ENCODE measurements at places on chromosomes 1 and 21.

GRCh38 chr21:29231756-29232529 lies 66.8 kb upstream of the BACH1 start:
- H3K4me1 ChIP-seq: no peaks in the 10 kb centered on the region
- H3K27me3 ChIP-seq: no peaks in the 10 kb centered on the region
- no peak for DNase-seq

DNA sequence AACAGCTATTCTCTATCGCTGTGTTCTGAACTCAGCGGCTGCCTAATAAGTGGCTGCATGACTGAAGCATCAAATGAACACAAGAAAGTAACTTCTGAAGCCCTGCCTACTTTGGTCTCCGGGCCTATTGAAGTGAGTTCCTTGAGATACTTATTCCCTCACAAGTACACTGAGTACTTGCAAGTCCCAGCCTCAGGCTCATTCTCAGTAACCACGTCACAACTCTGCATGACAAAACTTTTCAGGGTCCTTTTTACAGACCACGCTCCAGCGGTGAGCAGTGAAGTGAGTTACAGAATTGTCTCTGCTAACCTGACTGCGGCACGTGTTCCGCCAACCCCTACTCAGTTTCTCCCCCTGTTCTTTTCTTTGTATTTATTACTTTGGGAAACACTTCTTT lies 1342.7 kb upstream of the ADGRL4 start:
- H3K4me3 ChIP-seq: no peak overlapping the region
- H3K36me3 ChIP-seq: no peaks in the 10 kb centered on the region
- H3K27ac ChIP-seq: no peak overlapping the region
- no peaks in the 10 kb centered on the region for H3K4me1 ChIP-seq
- H3K27me3 ChIP-seq: no peaks in the 10 kb centered on the region
- DNase-seq: no peak

GRCh38 chr1:154325583-154326545 lies 539 bp downstream of the ATP8B2 start:
- peak overlapping the region; percentile 69 for H3K4me3 ChIP-seq
- peak overlapping the region; percentile 95 for H3K27ac ChIP-seq
- peaks cover 13% of the 10 kb centered on the region for H3K4me1 ChIP-seq

- H3K4me1 ChIP-seq: peaks cover 24% of the 10 kb centered on the region
- peak overlapping the region; percentile 99 for H3K27ac ChIP-seq
- no peaks in the 10 kb centered on the region for H3K36me3 ChIP-seq
- DNase-seq: peak; percentile 38
- H3K27me3 ChIP-seq: no peaks in the 10 kb centered on the region
These were observed 6.5 kb downstream of the NBL1 start for GRCh38 chr1:19650416-19651140.

- no peaks in the 10 kb centered on the region for H3K36me3 ChIP-seq
- DNase-seq: no peak
- H3K4me1 ChIP-seq: no peaks in the 10 kb centered on the region
- no peak overlapping the region for H3K4me3 ChIP-seq
- no peak overlapping the region for H3K27ac ChIP-seq
These were observed 47.5 kb downstream of the CBS start for GRCh38 chr21:43027846-43028731.

Measured in prostate gland (tissue), 2 donors.